Substantia nigra (tissue), 51 donors: ENCODE measurements at places on chromosomes 6 and 20.

DNA sequence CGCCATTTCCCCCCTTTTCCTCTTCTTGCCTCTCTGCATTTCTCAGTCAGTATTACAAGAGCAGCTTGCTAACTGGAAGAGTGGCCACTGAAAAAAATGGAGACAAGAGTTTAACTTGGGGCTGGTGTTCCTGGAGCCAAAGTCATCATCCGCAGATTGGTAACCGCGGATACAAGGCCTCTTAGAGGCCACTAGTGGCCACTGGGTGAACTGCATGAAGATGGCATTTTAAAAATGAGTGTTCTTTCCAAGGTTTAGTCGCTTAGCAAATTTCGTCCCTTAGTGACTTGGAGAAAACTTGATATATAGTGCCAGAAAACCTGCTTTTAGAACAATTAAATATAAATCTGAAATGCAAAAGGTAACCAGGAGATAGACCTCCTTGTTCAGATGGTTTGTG lies 4.8 kb downstream of the F13A1 start:
- DNase-seq = no peak

GRCh38 chr6:155103816-155104366 lies 108.8 kb downstream of the TIAM2 start:
- DNase-seq = no peak

- DNase-seq = no peak
Measured at GRCh38 chr20:62406635-62407176, 379 bp downstream of the CABLES2 start.

DNA sequence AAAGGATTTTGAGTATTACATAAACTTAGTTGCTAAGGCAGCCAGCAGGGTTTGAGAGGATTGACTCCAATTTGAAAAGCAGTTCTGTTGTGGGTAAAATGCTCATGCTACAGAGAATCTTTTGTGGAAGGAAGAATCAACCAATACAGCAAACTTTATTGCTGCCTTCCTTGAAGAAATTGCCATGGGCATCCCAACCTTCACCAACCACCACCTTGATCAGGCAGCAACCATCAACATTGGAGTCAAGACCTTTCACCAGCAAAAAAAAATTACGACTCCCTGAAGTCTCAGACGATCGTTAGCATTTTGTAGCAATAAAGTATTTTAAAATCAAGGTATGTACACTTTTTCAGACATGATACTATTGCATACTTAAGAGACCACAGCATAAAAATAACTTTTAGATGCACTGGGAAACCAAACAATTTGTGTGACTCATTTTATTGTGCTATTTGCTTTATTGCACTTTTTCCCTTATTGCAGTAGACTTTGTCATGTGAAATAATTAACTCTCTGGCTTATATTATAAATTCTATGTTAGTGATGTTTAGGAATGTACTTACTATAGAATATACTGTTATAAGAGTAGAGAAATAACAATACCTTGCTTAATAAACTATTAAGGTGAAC lies 390.8 kb downstream of the CDKAL1 start:
- no peak for DNase-seq

DNA sequence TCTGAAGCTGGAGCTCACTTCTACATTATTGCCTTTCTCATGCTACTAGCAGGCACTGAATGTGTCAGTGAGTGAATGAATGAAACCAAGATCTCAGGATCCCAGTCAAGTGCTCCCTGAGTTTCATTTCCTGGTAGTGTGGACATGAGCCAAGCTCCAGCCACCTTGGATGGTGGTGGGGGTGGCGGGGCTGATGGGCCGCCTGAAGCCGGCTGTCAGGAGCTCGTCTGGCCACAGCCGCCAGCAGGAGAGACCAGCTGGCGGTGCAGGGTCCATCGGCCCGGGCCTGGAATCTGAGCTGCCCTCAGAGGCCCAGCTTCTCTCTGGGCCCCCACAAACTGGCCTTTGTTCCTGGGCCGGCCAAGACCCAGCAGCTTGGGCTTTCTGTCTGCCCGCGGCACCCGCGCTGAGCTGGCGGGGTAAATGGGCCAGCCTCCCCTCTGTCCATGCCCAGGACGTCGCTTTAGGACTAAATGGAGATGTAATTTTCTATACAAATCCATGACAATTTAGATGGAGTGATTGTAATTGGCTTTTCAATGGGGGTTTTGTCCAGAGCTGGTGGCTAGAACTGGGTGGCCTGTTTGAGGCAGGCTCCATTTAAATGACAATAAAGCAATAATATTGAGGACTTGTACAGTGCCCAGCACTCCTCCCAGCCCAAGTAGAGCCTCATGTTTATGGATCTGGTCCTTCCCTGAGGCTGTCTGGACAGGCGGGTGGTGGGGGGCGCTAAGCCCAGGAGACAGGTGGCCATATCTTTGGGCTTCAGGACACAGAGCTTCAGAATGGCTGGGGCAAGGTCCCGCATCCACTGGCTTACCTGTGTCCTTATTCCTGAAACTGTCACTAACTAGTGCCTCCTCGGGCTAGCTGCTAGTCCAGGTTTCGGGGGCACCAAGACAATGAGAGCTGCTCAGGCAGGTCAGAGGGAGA lies 43.5 kb downstream of the NOL4L start:
- peak; percentile 20 for DNase-seq

DNA sequence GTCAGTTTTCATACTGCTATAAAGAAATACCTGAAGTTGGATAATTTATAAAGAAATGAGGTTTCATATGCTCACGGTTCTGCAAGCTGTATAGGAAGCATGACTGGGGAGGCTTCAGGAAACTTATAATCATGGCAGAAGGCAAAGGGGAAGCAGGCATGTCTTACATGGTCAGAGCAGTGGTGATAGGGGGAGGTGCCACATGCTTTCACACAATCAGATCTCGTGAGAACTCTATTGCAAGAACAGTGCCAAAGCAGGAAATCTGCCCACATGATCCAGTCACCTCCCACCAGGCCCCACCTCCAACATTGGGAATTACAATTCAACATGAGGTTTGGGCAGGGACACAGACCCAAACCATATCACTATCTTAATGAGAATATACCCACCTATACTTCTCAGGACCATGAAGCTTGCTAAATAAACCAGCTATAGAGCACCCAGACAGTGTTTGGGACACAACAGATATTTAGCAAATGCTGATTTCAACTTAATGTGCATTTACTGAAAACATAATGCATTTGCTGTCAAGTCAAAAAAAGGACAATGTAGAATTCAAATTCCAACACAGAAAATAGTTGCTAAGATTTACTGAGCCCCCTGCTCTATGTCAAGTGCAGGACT lies 63.8 kb downstream of the TNFRSF21 start:
- no peak for DNase-seq

DNA sequence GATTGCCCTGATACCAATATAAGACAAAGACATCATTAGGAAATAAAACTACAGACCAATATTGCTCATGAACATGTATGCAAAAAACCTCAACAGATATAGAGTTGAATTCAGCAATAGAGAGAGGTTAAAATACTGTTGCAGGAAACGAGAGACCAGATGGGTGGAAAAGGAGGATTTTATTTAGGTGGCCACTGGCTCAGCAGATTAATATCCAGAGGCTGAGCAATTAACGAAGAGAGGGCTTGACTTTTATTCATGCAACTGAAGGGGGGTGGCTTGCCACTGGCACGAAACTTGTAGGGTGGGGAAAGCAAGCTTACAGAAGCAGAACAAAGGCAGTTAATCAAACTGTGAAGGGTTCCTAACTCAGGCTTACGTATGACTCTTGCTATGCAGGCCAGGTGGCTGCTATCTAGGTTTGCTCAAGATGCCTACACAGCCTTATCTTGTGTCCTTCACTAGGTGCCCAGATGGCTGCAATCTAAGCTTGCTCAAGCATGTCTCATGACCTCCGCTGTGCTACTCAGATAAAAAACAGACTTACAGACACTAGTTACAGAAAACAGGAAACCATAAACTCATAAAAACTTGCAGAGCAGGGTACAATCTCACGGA lies 126.4 kb downstream of the MMUT start:
- no peak for DNase-seq

DNA sequence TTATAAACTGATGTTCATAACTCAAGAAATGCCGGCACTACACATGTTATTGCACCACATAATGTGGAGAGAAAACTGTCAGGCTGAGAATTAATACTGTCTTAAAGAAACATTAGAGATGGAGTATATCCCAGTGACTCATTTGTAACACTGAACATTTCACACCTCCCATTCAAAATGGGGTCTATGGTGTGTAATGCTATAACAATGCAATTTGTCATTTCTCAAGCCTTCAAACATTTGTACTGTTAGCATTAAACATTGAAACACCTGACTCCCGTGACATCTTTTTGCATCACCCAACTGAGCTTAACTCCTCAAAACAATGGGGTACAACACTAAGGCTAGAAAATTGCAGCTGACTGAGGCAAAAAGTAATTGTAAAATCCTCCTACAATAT lies 151.7 kb downstream of the DST start:
- no peak for DNase-seq

GRCh38 chr6:36759148-36759759 lies 61.6 kb downstream of the RAB44 start:
- peak; percentile 35 for DNase-seq

DNA sequence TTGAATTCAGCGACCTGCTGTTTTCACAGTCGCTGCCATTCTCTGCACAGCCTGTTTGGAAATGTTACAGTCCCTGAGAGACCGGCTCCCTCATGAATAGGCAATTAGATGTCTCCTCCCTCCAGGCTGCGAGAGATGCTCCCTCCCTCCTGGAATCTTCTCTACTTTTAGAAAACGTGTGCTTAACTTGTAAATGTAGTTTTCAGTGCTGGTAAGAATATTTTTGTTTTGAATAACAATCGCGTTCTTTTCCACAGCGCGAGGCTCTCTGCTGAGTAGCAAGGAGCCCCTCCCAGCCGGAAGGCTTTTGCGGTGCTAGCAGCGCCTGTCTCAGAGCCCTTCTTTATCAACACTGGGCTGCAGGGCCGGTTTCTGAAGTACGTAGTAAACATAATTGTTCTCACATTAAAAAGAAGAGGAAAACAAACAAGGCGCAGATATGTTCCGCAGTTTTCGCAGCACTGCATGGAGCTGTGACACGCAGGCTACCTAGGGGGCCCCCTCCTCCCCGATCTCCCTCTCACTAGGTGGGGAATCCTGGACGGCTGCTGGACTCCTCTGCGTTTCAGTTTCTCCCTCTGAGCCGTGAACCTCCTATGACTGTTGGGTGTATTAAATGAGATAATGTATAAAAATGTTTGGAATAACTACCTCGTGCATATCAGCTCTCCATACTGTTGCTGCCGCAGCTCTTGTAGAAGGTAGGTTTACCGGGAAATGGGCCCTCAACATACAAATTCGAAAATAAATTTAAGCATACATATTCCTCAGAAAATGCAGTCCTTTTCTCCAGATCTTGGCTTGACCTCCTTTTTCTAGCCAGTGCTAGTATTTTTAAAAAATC lies 79.0 kb upstream of the SPACA1 start:
- DNase-seq = no peak

GRCh38 chr6:112010328-112010727 lies 43.6 kb upstream of the CCN6 start:
- DNase-seq = no peak

GRCh38 chr20:37188787-37189186 lies 9.4 kb upstream of the MROH8 start:
- no peak for DNase-seq

- DNase-seq = no peak
Measured at GRCh38 chr6:20620043-20620442, 85.8 kb downstream of the CDKAL1 start.

- DNase-seq = no peak
Measured at GRCh38 chr6:109894181-109894580, 83.9 kb upstream of the GPR6 start.
